ENCODE measurements at places on chromosomes 3 and 15.

- no peak for DNase-seq
These were observed 23.2 kb downstream of the QTRT2 start for GRCh38 chr3:114079761-114080160.

DNA sequence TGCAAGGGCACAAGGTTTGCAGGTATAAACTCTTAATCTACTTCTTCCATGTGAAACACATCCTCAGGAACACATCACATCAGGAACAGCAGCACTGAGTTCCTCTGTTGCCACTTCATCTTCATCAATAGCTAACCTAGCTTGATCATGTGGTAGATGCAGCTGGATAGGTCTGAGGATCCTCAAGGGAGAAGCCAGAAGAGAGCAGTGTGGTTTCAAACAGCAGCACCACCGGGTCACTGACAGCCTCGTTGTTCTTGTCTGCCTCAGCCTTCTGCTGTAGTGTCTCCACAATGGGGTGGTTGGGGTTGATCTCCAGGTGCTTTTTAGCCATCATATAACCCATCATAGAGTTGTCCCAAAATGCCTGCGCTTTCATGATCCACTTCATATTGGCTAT lies 58.8 kb downstream of the ADAM10 start:
- DNase-seq, result no peak

GRCh38 chr15:45442507-45443135 lies 64.3 kb upstream of the GATM start:
- DNase-seq, result no peak

DNA sequence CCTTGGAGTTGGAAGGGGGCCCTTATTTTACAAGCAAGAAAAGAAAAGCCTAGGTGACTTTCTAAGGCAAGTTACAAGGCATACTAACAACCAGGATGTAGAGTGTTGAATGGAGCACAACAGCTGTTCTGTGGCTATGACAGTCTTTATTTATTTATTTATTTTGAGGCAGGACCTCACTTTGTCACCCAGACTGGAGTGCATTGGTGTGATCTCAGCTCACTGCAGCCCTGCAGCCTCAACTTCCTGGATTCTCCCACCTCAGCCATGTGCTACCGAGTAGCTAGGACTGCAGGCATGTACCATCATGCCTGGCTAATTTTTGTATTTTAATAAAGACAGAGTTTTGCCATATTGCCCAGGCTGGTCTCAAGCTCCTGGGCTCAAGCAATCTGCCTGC lies 973.4 kb downstream of the ROBO1 start:
- DNase-seq, result no peak

DNA sequence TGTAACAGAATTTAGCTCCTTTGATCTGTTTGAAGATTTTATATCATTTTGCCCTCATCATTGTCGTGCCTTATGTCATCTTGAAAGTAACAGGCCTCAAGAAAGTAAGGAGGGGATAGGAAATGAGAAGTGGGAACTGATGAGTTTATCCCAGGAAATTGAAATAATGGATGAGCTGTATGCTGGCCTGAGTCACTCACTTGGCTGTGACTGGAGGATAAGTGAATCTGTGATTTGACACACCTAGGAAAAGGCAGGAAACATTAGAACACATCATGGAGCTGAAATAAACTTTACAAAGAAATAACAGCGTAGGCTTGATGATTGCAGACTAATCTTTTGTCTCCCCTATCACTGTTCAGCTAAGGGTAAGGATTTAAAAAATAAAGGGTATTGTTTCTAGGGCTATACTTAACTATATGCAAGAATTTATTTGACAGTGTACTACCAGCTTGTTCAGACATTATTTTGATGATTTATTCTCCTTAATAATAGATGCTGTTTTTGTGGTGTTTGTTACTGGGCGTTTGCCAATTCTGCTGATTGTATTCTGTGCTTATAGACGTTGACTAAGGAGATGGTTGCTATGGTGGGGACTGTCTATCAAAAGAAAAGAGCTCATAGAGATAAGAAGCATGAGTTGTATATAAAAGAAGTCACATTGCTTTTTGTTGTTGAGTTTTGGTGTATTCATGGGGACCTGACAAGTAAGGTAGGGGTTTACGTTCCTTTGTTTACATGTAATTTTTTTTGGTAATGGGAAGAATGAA lies 105.6 kb upstream of the ROPN1 start:
- DNase-seq, result peak; percentile 16

DNA sequence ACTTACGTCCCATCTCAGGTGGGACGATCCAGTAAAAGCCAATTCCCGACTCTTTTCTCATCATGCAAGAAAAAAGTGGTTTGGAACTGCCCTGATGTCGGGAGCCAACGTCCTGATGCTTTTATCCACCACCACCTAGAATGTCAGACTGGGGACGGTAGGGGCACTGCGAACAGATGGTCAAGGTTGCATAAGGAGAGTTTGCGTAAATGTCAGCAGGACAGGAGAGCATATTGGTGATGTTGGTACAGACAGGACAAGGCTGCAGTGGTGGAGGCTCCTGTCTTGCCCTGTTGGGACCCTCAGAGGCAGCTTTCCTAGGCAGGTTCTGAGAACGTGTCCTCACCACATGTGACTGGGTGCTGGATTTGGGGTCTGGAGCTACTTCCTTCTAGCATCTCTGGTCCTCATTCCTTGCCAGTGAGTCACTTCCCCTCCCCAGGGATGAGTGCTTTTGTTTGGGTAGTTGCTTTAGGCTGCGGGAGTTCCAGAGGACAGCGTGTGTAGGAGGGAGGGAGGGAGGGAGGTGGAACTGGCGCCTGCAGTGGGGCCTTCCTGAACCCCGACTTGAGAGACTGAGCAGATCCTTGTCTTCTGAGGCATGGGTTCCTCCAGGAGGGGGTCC lies 21.0 kb downstream of the THSD4 start:
- DNase-seq, result no peak

DNA sequence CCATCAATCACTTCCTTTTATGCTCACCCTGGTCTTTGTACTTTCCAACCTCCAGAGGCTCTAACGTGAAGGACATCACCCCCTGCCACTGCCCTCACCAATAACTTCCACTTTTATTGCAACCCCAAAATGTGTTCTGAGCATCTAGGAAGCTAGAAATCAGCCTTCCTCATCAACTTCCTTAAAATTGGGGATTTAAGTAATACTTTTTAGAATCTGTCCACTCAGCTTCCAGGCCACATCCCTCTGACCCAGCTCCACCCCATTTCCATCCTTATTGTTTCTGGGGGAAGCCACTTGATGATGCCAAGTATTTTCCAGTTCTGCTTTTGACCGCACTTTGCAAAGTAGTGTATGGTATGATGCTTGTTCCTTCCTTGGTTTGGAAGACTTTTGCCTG lies 73.5 kb upstream of the XCR1 start:
- DNase-seq, result no peak

GRCh38 chr3:56269755-56270535 lies 198.3 kb downstream of the ERC2 start:
- DNase-seq, result no peak

DNA sequence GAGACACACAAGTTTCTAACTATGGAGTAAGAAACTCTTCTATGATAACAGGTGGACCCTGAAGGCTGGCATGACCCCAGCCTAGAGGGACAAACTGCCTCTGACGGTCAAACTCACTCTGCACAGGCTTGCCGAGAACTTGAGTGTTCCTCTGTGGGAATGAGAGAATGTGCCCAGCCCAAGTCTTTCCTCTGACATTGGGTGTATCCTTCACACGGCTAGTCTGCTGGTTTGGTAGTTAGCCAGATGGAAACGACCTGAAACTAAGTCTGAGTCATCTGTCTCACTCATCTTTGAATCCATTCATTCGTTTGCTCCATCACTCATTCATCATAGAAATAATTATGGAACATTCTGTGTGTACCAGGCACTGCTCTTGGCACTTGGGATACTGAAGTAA lies 198.4 kb downstream of the ATP10A start:
- DNase-seq, result no peak

DNA sequence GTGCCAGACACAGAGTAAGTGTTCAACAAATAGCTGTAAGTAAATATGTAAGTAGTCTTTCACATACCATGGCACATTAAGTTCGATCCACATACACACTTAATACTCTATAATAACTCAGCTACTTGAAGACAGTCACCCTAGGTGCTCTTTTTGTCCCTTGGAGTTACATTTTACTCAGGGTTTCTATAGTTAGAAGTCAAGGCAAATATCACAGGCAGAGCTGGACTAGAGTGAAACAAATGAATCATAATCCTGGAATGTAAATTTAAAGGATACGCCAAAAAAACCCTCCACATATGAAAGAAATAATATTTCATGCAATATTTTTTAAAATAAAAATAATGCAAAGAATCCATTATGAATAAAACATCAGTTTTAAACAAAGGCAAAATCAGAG lies 461.8 kb downstream of the MAGI1 start:
- DNase-seq, result no peak

GRCh38 chr15:35197306-35197705 lies 112.2 kb upstream of the NANOGP8 start:
- no peak for DNase-seq

DNA sequence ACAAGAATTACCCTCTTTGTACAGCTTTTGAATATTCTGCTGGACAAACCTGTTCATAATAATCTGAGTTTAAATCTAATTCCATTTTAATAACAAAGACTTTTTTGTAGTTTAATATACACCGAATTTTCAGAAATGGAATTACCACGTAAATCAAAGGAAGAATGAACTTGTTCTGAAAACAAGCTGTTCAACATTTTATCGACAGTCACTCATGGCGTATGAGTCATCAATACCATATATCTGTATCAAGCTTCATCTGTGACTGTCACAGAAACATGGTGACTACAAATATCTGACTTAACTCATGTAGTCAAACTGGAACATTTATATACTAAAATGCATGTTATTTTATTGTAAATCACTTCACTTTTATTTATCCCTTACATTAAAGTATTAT lies 90.0 kb downstream of the EFL1 start:
- no peak for DNase-seq

GRCh38 chr15:70319466-70319865 lies 221.7 kb upstream of the TLE3 start:
- DNase-seq, result no peak

GRCh38 chr3:197465996-197466549 lies 89.7 kb downstream of the BDH1 start:
- no peak for DNase-seq

GRCh38 chr15:69561071-69561784 lies 108.6 kb downstream of the RPLP1 start:
- DNase-seq, result no peak

DNA sequence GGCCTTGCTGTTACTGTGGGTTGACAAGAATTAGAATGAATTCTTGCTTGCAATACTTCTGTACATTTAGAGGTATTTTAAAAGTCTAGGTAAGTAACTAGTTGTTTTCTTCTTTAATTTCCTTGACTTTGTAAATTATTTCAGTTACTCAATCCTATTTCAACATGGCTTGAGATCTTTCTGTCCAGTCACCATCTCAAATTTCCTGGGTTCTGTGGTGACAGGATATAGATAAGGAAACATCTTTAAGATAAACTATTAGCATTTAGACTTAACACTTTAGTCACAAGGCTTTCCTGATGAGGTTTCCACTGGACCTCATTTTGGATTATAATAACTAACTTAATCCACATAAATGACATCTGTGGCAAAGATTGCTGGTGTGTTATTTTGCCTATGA lies 195.9 kb upstream of the DPH6 start:
- no peak for DNase-seq

DNA sequence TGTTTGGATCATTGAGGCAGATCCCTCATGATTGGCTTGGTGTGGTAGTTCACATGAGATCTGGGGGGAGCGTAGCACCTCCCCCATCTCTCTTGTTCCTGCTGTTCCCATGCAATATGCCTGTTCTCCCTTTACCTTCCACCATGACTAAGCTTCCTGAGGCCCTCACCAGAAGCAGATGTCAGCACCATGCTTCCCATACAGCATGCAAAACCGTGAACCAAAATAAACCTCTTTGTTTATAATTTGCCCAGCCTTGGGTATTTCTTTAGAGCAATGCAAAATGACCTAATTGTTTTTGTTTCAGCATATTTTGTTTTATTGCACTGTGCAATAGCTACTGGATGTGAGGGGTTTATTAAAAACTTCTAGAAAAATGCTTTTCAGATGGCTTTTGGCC lies 56.6 kb upstream of the CHST2 start:
- DNase-seq, result no peak

DNA sequence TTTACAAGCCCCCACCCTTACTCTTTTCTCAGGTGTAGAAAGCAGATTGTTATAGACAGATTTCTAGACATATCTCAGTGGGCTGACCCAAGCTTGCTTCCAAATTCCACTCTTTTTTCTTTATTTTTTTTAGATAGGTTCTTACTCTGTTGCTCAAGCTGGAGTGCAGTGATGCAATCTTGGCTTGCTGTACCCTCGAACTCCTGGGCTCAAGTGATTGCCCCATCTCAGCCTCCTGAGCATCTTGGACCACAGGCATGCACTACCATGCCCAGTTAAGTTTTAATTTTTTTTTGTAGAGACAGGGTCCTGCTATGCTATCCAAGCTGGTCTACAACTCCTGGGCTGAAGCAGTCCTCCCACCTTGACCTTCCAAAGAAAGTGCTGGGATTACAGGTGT lies 53.5 kb upstream of the ADAMTS9 start:
- no peak for DNase-seq

DNA sequence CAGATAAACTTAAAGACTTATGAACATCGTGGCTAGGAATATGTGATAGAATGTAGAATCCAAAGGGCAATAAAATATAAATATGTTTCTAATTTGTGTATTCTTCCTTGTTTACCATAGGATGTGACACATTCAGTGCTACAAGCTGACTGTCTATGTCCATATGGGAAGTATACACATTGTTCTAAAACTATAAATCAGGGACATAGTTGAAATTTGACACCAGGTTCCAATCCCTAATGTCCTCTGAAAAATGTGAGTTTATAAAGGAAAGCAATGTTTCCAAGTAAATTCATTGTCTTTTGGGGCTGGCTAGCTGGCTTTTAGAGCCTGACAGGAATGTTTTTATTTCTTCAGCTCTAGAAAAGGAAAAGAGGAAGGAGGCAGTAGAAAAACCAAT lies 273.6 kb downstream of the CNTN4 start:
- DNase-seq, result no peak

DNA sequence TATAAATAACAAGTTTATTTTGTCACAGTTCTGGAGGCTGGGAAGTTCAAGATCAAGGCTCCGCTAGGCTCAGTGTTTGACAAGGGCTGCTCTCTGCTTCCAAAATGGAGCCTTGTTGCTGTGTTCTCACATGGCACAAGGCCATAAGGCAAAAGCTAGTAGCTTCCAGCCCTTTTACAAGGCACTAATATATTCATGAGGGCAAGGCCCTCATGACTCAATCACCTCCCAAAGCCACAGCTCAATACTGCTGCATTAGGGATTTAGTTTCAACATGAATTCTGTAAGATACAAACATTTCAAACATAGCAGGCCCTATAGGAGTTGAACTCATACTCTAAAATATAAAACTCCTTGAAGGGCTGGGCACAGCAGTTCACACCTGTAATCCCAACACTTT lies 30.2 kb downstream of the ZBTB11 start:
- DNase-seq, result no peak

- DNase-seq, result no peak
These were observed 189.7 kb downstream of the SHQ1 start for GRCh38 chr3:72658466-72659100.
